ENCODE measurements at places on chromosomes 1 and 21.

DNA sequence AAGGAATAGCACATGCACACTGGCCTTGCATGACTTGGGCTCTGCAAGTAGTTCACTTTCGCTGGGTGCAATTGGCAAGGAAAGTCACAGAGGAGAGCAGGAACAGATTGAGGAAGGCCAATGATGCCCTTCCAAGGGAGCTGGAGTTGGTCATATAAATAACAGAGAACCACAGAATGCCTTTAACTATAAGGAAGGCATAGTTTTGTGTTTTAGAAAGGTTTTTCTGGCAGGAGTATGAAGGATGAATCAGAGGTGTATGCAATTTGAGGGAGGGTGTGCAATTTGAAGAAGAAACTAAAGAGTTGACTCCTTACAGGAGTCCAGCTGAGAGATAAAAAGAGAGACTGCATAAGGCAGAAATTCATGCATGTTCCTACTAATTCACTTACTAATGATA is 112.1 kb downstream of the PHTF1 start:
- peak; percentile 33 for DNase-seq

- DNase-seq, result no peak
Observed at GRCh38 chr1:1431845-1432273, 3.6 kb upstream of the VWA1 start.

DNA sequence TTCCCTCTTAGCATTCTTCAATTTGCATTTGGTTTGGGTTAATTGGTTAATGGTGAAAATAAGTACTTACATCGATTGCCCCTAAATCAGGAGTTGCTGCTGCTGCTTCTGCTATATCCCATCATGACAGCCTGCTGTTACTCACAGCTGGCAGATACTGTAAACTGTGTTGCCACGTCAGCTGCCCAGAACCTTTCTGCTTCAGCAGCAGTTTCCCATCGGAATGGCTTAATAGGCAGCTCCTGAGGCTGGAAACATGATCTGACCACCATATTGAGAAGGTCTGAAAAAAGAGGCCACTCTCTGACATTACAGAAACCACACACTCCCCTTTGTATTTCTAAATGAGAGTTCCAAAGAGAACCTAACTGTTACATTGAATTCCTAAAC is 14.3 kb upstream of the SEC16B start:
- DNase-seq, result peak; percentile 96

GRCh38 chr1:204151552-204152309 is at the start of gene ETNK2:
Gene ETNK2 (minus strand): TSS chr1:204152044. CDS start chr1:204151852, 192 bp downstream.
- peak; percentile 64 for DNase-seq

- no peak for DNase-seq
Observed at GRCh38 chr1:198019126-198019525, 102.0 kb downstream of the LHX9 start.

- peak; percentile 61 for DNase-seq
Observed at GRCh38 chr21:36422279-36423098, 37.3 kb downstream of the CHAF1B start.

GRCh38 chr1:55726994-55727393 is 511.8 kb upstream of the USP24 start:
- DNase-seq, result peak; percentile 93

DNA sequence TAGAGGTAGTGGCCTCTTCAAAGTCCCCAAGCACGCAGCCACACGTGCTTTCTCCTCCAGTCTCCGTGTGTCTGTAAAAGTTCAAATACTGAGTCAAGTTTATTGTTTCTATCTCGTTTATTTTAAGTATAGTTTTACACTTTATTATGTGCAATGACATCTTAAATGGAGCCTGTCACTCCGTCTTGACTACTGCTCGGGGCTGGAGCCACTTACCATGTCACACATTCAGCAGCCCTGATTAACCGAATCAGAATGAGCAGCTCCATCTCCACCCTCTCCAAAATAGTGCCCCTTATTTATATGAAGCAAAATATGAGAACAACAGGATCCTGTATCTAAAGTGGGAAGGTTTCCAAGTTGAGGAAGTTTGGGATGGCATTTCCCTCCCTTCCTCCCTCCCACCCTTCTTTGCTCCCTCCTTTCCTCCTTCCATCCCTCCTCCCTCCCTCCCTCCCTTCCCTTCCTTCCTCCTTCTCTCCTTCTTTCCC is 201.0 kb downstream of the PBX1 start:
- no peak for DNase-seq

- no peak for DNase-seq
Observed at GRCh38 chr1:169620565-169620964, 9.4 kb downstream of the SELP start.

GRCh38 chr1:227299241-227299627 is 19.1 kb downstream of the CDC42BPA start:
- peak; percentile 56 for DNase-seq

DNA sequence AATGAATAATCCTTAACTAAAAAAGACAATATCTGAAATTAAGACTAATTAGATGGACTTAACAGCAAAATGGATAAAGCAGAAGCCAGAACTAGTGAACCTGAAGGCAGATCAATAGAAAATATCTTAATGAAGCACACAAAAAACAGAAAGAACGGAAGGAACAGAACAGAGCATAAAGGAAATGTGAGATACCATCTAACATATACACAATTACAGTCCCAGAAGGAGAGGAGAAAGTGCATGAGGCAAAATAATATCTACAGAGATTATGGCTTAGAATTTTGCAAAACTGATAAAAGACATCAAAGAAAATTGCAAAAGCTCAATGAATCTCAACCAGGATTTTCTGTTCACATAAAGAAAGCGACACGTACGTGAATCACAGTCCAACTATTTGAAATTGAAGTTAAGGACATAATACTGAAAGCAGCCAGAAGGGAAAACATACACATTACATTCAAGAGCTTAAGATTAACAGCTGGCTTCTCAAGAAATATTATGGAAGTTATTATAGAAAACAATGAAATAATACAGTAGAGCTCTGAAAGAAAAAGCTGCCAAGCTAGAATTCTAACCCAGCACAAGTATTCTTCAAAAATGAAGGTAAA is 182.0 kb downstream of the CDC42BPA start:
- DNase-seq, result no peak

DNA sequence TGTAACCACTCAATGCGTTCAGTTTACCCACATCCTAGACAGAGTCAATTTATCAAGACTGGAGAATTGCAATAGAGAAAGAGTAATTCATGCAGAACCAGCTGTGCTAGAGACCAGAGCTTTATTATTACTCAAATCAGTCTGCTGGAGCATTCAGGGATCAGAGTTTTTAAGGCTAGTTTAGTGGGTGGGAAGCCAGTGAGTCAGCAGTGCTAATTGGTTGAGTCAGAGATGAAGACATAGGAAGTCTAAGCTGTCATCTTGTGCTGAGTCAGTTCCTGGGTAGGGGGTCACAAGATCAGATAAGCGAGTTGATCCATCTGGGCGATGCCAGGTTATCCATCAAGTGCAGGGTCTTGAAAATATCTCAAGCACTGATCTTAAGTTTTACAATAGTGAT is 499.6 kb downstream of the MRPL39 start:
- DNase-seq, result peak; percentile 92

DNA sequence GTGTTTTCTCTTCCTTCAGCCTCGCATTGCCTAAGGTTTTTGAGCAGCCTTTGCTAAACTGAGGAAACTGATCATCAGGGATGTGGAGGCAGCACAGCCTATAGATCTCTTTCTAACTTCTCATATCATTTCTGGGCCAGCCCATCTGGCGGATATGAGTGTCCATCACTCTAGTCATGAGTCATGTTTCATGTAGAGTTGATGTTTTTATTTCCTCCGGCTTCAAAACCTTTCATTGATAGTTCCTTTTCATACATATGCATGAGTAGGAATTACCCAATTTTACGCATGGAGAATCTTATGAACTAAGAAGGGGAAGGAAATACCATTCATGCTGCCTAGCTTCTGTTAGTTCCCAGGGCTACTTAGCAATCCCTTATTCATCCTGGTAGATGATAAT is 66.3 kb downstream of the SPATA46 start:
- DNase-seq, result peak; percentile 47

DNA sequence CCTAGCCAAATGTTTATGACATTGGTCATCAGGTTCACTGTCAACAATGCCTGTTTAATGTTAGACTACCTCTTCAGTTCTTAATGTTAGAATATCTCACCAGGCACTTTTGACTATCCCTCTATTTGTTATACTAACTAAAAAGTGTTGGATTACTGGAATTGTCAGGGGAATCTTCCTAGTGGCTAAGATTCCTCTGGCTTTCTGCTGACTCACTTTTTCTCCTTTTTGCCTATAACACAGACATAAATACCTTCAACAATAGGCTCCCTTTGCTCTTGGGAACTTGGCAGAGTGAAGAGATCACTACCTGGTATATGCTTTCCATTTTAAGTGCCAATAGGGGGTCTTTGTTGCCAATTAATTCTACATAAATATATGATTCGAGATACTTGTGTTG is 68.5 kb downstream of the TMEM200B start:
- DNase-seq, result peak; percentile 12

DNA sequence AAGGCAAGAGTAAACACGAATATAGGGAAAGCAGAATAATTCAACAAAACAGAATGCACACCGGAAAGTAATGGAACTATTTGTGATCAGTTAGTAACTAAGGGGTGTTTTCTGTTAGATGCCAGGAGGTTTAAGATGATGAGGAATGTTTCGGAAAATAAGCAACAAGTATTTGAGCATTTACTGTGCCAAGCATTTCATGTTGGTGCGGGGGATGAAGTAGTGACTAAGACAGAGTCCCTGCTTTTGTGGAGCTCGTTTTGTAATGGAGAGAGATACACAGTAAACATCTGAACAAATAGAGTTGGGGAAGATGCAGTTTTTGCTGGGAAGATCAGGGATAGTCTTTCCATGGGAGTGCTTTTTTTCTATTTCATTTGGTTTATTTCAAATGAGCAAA is 78.7 kb downstream of the DYRK1A start:
- no peak for DNase-seq

DNA sequence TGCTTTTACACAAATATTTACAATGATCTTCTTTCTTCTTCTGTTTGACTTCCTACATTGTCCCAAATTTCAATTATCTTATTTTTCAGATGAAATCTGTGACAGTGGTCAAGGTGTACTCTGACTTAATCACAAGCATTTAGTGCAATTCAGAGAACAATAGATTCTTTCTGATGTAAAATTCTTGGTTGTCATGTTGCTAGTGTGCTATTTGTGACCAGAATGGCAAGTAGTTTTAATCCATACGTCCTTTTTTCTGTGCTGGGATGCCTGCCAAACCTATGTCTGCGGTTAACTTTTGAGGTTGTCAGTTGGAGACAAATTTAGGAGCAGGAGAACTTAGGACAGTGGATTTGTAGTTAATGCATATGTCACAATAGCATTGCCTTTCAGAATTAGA is 31.0 kb downstream of the NCAM2 start:
- peak; percentile 80 for DNase-seq

DNA sequence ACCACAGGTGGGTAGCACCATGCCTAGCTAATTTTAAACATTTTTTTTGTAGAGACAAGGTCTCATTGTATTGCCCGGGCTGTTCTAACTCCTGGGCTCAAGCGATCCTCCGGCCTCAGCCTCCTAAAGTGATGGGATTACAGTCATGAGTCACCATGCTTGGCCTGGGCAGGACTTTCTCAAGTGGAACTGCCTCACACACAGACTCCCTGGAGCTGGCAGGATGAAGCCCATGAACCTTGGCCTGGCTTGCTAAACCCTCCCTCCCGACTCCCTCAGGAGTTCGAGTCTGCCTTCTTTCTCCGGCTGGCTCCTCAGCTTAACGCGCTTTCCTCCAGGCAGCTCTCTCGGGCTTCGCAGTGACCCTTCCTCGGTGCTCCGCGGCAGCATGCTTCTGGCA is 7.7 kb upstream of the ECE1 start:
- no peak for DNase-seq

DNA sequence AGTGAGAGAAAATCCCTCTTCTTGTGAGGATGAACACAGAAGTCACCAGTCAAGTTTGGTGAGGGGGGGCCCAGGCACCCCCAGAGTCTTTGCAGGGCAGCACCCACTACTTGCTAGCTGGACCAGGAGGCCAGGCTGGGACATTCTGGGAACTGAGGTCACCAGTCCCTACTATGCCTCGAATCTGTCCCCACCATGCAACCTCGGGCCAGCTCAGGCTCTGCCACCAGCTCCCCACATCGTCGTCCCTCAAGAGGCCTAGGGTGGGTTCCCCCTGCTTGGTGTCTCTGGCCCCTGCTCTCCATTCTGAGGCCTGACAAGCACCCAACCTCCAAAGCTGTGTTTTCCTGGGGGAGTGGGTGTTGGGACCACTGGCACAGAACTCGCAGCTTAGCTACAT is 22.2 kb upstream of the ZNF678 start:
- no peak for DNase-seq

GRCh38 chr1:112850034-112850757 is 105.8 kb downstream of the SLC16A1 start:
- DNase-seq, result no peak

DNA sequence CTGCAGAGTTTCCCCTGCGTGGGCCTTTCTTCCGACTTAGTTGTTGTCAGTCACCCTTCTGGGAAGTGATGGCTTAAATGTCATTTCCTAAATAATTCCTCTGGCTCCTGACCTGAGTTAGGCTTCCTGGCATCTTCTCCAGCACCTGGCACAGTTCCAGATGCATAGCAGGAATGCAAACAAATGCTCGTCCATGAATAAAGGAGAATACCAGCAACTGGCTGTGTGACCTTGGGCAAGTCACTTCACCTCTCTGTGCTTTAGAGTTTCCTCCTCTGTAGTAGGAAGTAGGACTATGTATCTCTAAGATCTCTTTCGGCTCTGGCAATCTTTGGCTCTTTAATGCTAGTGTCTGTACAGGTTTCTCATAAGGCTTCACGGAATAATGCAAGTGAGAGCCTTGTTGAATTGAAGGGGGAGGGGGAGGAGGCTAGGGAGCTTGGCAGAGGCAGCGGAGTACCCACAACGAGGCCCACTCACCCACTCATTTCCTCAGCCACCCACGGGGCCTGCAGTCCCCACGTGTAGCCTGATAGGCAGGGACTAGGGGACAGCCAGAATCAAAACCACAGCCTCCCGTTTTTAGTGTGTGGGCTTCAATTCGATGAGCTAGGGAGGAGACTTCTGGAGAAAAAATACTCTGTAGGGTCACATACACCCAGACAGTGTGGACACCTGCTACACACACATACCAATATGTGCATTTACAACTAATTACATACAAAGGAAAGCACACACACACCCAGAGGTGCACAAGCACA is 48.1 kb downstream of the TENT5C start:
- DNase-seq, result no peak

DNA sequence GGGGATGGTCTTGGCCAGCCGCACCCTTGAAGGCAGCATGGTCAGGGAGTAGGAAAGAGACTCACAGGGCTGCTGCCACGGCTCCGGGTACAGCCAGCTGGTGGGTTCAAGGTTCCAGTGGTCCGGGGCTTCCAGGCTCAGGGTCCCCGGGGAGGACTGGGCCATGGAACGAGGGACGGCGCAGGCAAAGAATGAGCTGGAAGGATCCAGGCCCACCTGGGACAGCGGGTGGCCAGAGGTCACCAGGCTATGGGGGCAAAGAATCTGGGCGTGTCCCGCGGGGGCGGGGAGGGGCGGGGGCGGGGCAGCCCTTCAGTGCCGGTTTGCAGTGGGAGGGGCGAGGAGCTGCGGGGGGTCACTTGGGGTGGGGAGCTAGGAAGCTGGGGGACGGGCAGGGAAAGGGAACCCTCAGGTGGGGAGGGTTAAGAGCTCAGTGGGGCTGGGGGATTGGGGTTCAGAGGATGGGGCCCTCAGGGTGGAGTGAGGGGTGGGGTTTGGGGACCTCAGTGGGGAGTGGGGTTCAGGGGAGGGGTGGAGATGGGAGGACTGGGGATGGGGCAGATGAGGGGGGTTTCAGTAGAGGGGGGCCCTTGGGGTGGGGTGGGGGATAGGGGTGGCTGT is at the start of gene DNMT3L:
Gene DNMT3L (minus strand): TSS at position 223 of the 621 bp plus-strand sequence. CDS start 638 bp downstream, outside the sequence.
- no peak for DNase-seq

GRCh38 chr1:59976194-59977074 is 49.9 kb upstream of the CYP2J2 start:
- peak; percentile 44 for DNase-seq

GRCh38 chr1:39283858-39284257 is 79.4 kb downstream of the MACF1 start:
- no peak for DNase-seq
